ENCODE measurements at places on chromosomes 1 and 21. TPM values are rescaled to one million over a fixed set of nuclear protein-coding genes. Genes with fewer than 3 reads are reported as not detected.

The CD1B gene
- not detected for total RNA-seq

The MAST2 gene
- total RNA-seq: 33.3 TPM

- DNase-seq: no peak
Observed at GRCh38 chr1:236951672-236952071, 52.6 kb downstream of the MT1HL1 start.

DNA sequence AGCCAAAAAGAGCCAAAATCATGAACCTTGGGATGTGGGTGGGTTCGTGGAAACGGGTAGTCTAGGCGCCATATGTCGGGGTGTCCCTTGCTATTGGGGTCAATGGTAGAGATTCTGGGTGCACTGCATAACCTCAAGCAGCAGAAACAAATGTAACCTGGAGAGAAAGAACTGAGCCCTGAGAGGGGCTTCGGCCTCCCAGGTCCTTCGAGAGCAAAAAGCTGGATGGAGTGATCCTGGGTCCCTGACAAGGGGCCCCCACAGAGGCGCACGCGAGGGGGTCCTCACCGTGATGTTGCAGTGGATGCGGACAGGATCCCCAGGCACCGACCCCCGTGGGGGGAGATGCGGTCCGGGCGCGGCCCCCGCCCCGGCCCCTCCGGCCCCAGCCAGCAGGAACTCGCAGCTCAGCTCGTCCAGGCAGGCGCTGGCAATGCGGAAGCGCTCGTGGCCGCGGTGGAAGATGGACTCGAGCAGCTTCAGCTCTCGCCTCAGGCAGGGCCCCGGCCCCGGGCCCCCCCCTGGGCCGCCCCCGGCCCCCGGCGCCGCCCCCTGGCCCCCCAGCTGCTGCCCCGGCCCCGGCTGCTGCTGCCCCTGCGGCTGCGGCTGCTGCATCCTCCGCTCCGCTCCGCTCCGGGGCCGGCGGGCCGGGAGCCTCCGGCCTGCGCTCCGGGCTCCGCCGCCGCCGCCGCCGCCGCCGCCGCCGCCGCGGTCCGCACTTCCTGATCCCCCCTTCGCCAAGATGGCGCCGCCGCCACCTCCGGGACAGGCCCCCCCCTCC lies at the start of gene UBE2Q1:
UBE2Q1 (minus strand) TSS at position 724 of the 781 bp plus-strand sequence; CDS start at position 615, 109 bp downstream.
- no peak for DNase-seq

DNA sequence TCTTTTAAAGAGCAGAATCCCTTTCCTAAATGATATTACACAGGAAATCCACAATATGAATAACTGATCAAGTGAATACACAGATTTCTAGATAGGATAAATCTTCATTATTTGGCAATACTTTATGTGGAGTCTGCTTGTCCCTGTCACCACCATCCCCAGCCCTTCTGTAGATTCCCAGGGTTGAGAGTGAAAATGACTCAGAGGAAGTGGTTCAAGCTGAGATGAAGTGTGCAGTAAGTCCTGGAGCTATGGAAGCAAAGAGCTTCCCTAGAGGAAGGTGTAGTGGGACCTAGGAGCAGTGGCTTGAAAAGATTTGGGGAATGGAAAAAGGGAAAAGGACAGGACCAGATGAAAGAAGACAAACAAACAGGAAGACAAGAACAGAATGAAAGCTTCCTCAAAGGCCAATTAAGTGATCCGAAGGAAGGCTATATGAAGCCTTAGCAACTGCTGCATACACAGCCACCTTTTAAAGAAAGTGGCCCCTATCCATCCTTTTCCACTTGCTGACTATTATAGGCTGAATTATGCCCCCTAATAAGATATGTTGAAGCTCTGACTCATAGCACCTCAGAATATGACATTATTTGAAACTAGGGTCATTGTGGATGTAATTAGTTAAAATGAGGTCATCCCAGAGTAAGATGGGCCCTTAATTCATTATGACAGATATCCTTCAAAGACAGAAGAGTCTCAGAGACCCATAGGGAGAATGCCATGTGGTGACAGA lies 96.5 kb upstream of the CAMK1G start:
- peak; percentile 84 for DNase-seq

GRCh38 chr1:78958711-78959110 lies 47.8 kb downstream of the ADGRL4 start:
- no peak for DNase-seq

DNA sequence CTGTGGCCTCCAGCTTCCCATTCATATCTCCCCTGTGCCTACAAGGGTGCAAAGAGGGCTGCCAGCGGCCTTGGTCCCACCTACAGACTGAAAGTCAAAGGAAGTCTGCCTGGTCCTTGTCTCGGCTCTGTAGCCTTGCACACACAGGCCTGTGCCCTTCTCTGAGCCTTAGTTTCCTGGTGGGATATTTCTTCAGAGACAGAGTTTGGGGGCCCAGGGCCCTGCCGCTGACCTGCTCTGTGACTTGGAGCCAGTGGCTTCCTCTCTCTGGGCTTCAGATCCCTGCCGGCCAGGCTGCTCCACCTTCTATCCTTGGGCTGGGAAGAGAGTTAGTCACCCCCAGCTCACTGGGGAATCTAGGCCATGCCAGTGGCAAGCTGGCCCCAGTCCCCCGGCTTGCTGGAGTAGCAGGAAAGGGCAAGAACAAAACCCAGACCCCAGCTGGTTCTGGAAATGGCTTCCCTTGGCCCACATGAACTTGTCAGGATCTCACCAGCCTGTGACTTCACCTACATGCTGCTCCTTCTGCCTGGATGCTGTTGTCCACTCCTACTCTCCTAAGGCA lies 1.0 kb upstream of the TMEM61 start:
- no peak for DNase-seq

DNA sequence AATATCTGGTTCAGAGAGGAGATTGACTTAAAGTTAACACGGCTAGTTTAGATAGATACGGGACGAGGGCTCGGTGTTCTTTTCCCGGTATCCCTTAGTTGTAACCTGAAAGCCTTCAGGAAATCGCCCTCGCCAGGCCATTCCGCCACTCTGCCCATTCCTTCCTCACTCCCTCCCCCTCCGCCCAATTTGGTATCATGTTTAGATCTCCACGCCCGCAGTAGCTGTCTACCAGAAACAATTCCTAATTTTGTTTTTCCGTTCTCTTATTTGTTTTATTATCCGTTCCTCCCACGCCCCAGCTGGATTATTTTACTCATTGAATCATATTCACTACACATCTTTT lies 685 bp upstream of the VAMP4 start:
- DNase-seq: peak; percentile 77

- no peak for DNase-seq
Observed at GRCh38 chr1:89433421-89433820, 69.6 kb downstream of the GBP6 start.

DNA sequence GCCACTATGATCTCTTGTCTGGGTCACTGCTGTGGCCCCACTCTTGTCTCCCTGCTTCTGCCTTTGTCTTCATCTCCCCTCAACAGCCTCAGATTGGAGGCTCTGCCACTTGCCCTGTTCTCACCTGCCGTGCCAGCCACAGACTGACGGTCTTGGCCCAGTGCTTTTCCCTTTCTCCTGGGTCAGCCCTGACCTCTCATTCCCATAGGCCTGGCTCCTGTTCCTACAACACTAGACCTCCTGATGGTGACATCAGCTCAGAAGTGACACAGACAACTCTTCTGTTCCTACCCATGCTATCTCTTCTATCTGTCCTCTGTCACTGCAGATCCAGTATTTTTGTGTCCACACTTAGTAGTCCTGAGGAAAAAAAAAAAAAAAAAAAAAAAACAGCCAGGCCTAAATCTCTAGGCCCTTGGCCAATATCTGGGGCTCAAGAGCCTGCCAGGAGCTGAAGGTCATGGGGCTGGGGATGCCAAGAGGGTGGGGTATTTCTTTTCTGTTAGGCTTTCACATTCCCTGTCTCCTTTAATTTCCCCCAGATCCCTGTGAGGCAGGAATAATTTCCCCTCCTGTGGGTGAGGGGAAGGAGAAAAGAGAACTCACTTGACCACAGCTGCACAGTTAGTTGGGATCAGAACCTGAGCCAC lies 42.0 kb upstream of the FOXO6 start:
- no peak for DNase-seq

GRCh38 chr1:40607921-40608320 lies 57.6 kb downstream of the RIMS3 start:
- DNase-seq: peak; percentile 41

All from MCF 10A (cell line).